ENCODE measurements at places on chromosomes 2 and 18. TPM values are rescaled to one million over a fixed set of nuclear protein-coding genes. Genes with fewer than 3 reads are reported as not detected.

Gene SH3YL1
- polyA plus RNA-seq, result 4.0 TPM

Gene ZNF396
- polyA plus RNA-seq, result 1.1 TPM

Gene FZD7
- polyA plus RNA-seq, result 0.05 TPM

Gene DBI
- 83.2 TPM for polyA plus RNA-seq

Gene PMS1
- 7.8 TPM for polyA plus RNA-seq

Gene C2orf66
- not detected for polyA plus RNA-seq

Gene SCN3A
- 0.01 TPM for polyA plus RNA-seq

DNA sequence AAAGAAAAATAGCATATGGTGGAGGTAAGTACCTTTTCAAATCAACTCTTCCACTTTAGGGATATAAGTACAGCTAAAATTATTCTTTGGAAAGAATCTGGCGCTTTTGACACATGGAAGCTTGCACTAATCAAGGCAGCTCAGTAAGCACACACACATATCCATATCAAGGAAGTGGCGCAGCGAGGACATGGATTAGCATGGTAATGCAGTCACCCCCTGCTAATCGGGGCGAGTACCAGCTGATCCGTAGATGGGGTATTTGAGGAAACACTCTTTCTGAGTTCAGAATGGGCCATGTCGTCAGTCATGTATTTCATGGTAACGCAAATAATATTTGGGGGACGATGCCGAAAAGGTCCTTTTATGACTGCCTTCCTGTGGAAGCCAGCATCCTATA lies 245.3 kb downstream of the GBX2 start:
- DNase-seq, result no peak

DNA sequence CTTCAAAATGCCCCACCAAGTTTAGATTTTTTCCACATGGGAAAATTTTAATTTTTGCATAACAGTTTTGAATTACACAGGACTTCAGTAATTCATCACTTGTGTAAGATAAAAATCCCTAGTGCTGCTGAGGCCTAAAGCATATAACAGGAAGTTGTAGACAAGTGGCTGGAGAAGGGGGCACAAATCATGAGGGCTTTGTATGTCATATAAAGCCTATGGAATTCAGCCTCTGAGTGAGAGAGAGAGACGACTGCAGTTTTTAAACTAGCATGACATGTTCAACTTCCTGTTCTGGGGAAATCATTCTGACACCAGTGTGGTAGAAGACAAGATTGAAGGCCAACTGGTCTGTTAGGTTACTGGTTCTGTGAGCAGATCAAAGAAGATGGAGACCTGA lies 187.3 kb upstream of the CHST9 start:
- DNase-seq, result no peak

DNA sequence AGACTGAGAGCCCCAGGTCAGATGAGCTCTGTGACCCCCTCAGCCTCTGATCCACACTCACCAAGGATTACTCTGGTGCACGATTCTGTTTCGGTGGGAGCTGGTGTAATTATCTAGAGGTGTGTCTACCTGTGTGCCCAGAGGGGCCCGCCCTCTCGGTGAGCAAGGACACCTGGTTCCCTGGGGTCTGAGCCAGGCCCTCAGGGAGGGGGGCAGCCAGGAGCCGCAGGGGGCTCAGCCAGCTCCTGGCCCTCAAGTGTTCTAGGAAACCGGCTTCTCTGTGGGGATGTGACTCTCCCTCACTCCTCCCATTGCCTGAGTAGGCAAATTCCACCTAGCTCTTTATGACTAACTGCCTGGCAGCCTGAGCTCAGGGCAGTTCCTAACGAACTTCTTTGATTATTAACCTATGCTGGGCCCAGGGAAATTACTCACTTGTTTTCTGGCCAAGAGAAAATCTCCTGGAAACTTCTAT lies 17.4 kb downstream of the AGAP1 start:
- no peak for DNase-seq

- no peak for DNase-seq
Observed at GRCh38 chr2:71181316-71181715, 45.6 kb downstream of the PAIP2B start.

DNA sequence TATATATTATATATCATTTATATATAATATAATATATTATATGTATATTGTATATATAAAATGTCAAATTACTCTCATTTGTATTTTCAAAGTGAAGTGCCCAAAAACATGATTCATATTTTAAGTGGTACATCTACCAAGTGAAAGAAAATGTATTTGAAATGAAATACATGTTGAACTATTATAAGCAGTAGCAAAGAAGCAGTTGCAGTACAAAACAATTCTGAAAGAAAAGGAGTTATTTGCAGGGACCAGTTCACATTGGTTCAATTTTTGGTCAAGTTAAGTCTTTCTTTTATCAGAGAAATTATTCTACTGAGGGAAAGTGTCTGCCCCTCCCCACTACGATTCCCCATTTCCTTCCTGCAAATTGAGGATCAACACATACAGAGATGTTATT lies 51.9 kb downstream of the APLF start:
- DNase-seq, result no peak
